Tibial nerve (tissue), 4 donors: ENCODE measurements at places on chromosomes 7 and 10.
A peak's percentile ranks its signal among the peaks of the same experiment; 100 is the strongest.

GRCh38 chr10:47022311-47023131 lies 111.3 kb downstream of the PTPN20 start:
- H3K4me1 ChIP-seq, result no peaks in the 10 kb centered on the region
- H3K36me3 ChIP-seq, result no peaks in the 10 kb centered on the region
- no peak for DNase-seq
- no peak overlapping the region for H3K4me3 ChIP-seq

DNA sequence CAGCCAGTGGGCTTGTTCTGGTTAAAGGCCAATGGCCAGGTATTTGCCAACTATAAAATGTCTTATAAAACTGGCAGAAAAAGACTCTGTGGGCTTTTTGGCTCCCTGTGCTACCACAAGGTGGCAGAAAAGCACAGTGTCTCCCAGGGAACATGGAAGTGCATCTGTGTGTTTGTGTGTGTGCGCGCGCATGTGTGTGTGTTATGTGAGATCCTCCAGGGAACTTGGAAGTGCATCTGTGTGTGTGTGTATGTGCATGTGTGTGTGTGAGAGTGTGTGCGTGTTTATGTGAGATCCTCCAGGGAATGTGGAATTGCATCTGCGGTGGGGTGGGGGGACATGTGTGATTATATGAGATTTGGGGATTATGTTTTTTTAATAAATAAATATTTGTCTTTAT lies 30.2 kb upstream of the ABI1 start:
- no peak overlapping the region for H3K27ac ChIP-seq
- no peaks in the 10 kb centered on the region for H3K27me3 ChIP-seq
- DNase-seq, result no peak
- no peaks in the 10 kb centered on the region for H3K4me1 ChIP-seq
- no peak overlapping the region for H3K4me3 ChIP-seq

- no peaks in the 10 kb centered on the region for H3K36me3 ChIP-seq
- H3K4me1 ChIP-seq, result no peaks in the 10 kb centered on the region
- DNase-seq, result no peak
- no peak overlapping the region for H3K4me3 ChIP-seq
- H3K27me3 ChIP-seq, result no peaks in the 10 kb centered on the region
- H3K27ac ChIP-seq, result no peak overlapping the region
Observed at GRCh38 chr7:14303536-14303935, 314.1 kb upstream of the ETV1 start.

GRCh38 chr10:110546499-110547110 lies 20.9 kb upstream of the SMC3 start:
- no peak overlapping the region for H3K27ac ChIP-seq
- H3K27me3 ChIP-seq, result peaks cover 28% of the 10 kb centered on the region
- no peaks in the 10 kb centered on the region for H3K4me1 ChIP-seq

DNA sequence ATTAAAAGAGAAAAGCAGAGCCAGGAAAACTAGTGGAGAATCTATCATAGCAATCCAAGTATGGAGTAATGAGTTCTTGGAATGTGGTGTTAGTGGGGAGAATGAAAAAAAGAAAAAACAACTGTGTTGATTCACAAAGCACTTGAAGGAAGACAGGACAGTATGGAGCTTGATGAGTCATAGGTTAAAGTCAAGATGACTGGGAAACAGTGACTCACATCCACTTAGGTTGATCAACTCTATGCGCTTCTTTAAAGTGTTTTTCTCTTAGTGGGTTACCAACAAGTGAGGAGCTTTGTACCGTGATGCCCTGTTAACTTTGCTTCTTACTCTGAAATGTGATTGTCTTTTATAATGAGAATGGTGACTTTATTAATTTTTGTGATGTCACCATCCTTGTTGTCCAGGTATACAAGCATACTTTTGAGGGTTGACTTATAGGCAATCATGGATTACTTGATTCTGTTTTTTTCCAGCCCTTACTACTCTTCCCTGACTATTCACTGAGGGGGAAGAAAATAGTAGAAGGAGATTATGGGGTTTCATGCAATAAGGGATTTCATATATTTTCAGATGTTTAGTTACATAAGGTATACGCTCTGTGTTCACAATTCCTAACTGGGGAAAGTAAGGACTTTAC lies 32.1 kb upstream of the MDFIC start:
- DNase-seq, result no peak
- H3K4me1 ChIP-seq, result no peaks in the 10 kb centered on the region
- H3K4me3 ChIP-seq, result no peak overlapping the region

DNA sequence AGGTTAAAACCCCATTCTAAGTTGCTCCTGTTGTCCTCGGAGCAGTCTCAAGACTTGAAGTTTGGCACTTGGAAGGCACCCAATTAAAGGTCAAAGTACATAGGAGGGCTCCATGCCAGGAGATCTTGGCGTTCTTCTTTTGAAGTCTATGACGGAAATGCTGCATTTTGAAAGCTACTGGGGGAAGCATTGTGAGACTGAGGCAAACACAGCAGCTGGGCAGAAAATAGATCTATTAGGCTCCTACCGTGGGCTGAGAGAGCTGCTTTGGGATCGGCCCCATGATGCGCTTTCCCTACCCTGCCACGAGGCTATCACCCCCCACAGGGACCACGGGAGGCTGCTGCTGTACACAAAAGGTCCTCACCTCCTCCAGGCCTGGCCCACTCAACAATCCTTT lies 20.0 kb downstream of the KIAA1549 start:
- H3K4me1 ChIP-seq, result no peaks in the 10 kb centered on the region
- DNase-seq, result peak; percentile 32
- no peaks in the 10 kb centered on the region for H3K27me3 ChIP-seq
- H3K4me3 ChIP-seq, result no peak overlapping the region

- H3K4me1 ChIP-seq, result peaks cover 8% of the 10 kb centered on the region
- DNase-seq, result no peak
- no peaks in the 10 kb centered on the region for H3K36me3 ChIP-seq
- H3K27me3 ChIP-seq, result no peaks in the 10 kb centered on the region
Observed at GRCh38 chr10:123926401-123927264, 35.0 kb upstream of the CPXM2 start.

DNA sequence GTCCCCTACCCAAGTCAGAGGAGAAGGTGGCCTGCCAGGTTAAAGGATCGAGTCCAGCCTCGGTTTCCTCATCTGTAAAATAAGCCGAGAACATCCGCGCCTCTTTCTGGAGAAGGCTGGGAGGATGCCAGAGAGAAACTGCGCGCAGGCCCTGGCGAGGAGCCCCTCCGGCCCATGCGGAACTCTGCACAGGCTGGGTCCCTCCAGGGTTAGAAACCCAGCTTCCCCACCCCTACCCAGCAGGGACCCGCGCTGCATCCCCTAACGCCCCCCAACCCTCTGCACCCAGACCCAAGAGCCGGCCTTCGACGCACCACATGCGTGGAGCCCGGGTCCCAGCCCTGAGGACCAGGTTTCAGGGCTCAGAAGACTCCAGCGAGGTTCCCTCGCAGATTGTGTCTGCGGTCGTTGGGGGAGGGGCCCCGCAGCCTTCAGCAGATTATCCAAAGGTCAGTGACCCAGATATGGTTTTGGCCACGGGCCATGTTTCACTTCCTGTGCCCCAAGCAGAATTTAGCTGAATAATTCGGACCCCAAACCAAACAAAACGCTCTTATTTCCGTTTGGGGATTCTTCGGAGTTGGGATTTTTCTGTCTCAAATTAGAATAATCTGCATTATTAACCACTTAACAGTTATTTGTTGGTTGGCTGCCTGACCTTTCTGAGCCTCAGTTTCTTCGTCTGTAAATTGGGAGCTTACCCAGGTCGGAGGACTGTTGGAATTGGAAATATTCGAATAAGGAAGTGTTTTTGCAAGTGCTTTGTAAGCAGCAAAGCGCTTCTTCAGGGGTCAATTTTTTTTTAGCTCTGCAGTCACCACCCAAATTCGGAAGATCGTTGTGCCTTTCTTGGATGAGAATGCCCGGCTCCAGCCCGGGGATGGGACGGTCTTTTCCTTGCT lies 167.7 kb downstream of the UBE2H start:
- no peak overlapping the region for H3K4me3 ChIP-seq
- peaks cover 5% of the 10 kb centered on the region for H3K27me3 ChIP-seq
- no peak for DNase-seq
- no peaks in the 10 kb centered on the region for H3K36me3 ChIP-seq
- H3K4me1 ChIP-seq, result peaks cover 52% of the 10 kb centered on the region

DNA sequence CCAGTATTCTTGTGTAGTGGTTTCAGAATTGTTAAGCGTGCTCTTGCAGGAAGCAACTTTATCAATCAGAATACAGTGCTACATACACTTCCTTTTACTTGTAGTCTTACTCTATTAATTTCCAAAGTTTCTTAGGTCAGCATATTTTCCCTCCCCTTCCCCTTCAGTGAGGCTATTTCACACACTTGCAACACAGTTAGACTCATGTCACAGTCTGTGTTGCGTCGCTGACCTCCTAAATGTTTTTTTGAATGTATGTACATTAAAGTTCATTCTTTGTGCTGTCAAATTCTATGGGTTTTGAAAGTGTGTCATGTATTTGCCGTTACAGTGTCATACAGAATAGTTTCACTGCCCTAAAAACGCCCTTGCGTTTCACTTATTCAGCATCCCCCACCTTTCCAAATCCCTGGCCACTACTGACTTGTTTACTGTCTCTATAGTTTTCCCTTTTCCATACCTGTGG lies 5.4 kb upstream of the HKDC1 start:
- DNase-seq, result no peak
- H3K36me3 ChIP-seq, result peaks cover 2% of the 10 kb centered on the region
- H3K4me3 ChIP-seq, result no peak overlapping the region
- H3K27ac ChIP-seq, result no peak overlapping the region

DNA sequence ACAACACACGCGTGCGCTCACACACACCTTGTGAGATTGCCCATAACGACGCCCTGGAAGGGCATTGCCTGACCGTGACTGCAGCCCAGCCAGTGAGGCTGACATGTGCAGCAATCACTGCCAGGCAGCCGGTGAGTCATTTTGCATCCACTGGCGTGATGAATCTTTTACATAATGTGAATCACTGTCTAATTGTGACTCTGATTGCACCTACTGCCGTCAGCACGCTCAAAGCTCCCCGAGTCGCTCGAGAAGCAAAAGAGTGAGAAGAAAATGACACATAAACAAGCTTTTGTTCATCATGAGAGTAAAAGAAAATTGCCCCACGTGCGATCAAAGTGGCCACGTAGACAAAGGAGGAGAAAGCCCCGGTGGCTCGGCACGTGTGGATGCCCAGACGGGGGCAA lies 117.4 kb upstream of the PFKP start:
- H3K36me3 ChIP-seq, result no peaks in the 10 kb centered on the region
- no peak overlapping the region for H3K27ac ChIP-seq

GRCh38 chr7:87414794-87415188 lies 60.7 kb downstream of the ABCB4 start:
- H3K4me1 ChIP-seq, result no peaks in the 10 kb centered on the region
- no peak for DNase-seq
- no peak overlapping the region for H3K27ac ChIP-seq
- H3K4me3 ChIP-seq, result no peak overlapping the region
- H3K27me3 ChIP-seq, result no peaks in the 10 kb centered on the region

DNA sequence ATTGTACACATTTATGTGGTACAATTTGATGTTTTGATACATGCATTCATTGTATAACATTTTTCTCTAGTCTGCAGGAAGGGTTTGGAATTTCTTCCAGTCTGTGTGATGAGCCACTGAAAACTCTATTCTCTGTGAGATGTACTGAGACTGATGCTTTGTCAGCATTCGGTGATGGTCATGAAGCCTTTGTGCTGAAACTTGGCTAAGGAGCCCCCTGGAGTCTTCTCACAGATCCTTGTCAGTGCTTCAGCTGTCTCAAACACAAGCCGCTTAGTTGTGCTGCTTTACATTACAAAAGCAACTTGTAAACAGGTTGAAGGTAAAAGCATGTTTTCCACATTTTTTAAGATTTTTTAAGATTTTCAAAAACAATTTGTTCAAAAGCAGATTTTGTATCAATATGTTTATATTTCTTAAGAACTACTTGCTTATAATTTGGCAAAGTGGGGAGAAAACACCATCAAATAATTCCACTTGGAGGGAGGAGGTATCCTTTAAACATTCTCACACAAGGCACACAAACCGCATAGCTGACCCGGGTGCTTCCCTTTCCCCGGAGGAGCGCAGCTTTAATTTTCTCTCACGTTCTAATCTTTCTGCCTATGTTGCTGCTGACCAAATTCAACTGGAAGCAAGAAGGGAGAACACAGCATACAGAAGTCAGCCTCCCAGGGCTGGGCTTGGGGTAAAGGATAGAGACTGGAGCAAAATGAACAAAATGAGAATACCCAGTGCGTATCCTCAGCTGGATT lies 249.8 kb upstream of the VSTM2A start:
- no peak overlapping the region for H3K27ac ChIP-seq
- H3K4me3 ChIP-seq, result no peak overlapping the region
- DNase-seq, result no peak
- H3K27me3 ChIP-seq, result no peaks in the 10 kb centered on the region
- H3K36me3 ChIP-seq, result no peaks in the 10 kb centered on the region

DNA sequence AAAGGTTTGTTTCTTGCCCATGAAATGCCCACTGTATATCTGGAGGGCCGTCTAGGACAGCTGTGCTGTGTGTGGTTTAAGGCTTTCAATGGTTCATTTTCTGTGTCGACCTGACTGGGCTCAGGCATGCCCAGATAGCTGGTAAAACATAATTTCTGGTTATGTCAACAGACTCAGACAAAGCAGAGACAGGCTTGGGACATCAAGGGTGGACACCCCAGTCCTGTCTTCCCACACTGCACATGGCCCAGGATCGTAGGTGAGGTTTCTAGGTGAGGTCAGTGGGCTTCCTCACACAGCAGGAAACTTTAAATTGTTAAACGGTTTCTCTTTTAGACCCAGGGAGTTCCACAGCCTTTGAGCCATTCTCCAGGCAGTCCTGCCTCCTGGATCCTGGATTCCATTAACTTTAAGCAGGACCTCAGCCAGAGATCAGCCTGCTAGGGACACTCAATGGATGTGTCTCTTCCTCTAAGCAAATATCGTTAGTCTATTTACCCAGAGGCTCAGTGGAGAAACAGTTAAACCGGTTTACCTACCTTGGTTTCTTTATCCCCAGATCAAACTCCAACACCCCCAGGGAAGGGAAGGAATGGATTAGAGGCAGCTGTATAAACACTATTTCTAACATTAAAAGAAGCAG lies 66.4 kb downstream of the ST8SIA6 start:
- no peaks in the 10 kb centered on the region for H3K27me3 ChIP-seq
- no peak overlapping the region for H3K27ac ChIP-seq
- no peak overlapping the region for H3K4me3 ChIP-seq
- no peaks in the 10 kb centered on the region for H3K36me3 ChIP-seq
- no peaks in the 10 kb centered on the region for H3K4me1 ChIP-seq
